ENCODE measurements at places on chromosomes 4 and X. TPM values are rescaled to one million over a fixed set of nuclear protein-coding genes. Genes with fewer than 3 reads are reported as not detected.

Gene NEXMIF
- total RNA-seq: 0.18 TPM

Gene MYOZ2
- total RNA-seq: 0.16 TPM

Gene C4orf46
- 17.4 TPM for total RNA-seq

Gene LSM6
- total RNA-seq: 37.0 TPM

Gene ATP2B3
- 0.83 TPM for total RNA-seq

Gene AGTR2
- 6.0 TPM for total RNA-seq

Gene HSFX3
- total RNA-seq: not detected

Gene GYG2
- 62.8 TPM for total RNA-seq

Gene CFP
- total RNA-seq: 0.99 TPM

Gene ZDHHC9
- total RNA-seq: 30.2 TPM

Gene DTHD1
- not detected for total RNA-seq

Gene TBC1D9
- total RNA-seq: 52.4 TPM

Gene CLDN22
- total RNA-seq: not detected

Gene P2RY10
- total RNA-seq: not detected

Gene TLR1
- 0.82 TPM for total RNA-seq

Gene GABRG1
- total RNA-seq: 0.18 TPM

Gene HS3ST1
- total RNA-seq: 6.2 TPM

Gene MAML3
- total RNA-seq: 26.0 TPM

Gene SOX3
- total RNA-seq: not detected

Gene LAMTOR3
- 42.4 TPM for total RNA-seq

Gene IL15
- total RNA-seq: 0.82 TPM

Gene ABCG2
- total RNA-seq: 0.82 TPM

Gene TLR3
- total RNA-seq: 9.1 TPM

Gene RHOXF1
- 0.52 TPM for total RNA-seq

Gene BST1
- total RNA-seq: 0.58 TPM

Gene LDB2
- 4.6 TPM for total RNA-seq

Gene MAGEA3
- total RNA-seq: not detected

Gene REELD1
- 0.13 TPM for total RNA-seq

Gene LAMP2
- total RNA-seq: 77.7 TPM

Gene GLRB
- 14.9 TPM for total RNA-seq

Gene CYBB
- total RNA-seq: 0.38 TPM

Gene CD40LG
- not detected for total RNA-seq

Gene LANCL3
- 0.13 TPM for total RNA-seq

Gene F11
- not detected for total RNA-seq

Gene IKBKG
- 19.1 TPM for total RNA-seq

Gene CENPVL2
- 0.49 TPM for total RNA-seq

Gene USP26
- total RNA-seq: not detected

Gene ADH7
- not detected for total RNA-seq

Gene PDLIM3
- total RNA-seq: 9.2 TPM

Gene DGAT2L6
- not detected for total RNA-seq

Gene SSX4B
- not detected for total RNA-seq
